ENCODE measurements at places on chromosomes 1 and 21.

DNA sequence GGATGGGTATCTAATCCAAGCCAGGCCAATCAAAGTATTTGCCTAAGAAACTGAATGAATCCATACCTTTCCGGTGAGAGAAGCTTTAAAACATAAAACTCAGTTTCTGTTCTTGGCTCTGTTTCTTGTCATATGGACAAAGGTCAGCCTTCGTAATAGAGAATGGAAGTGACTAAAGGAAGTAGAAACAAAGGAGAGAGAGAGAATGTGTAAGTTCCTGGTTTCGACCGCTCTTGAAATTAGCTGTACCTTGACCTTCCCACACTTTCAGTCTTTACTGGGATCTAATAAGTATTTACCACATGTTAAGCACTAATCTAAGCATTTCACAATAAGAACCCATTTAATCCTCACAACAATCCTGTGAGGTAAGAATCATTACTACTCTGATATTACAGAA lies 19.6 kb upstream of the CLCA4 start:
- no peak for DNase-seq

GRCh38 chr1:59404796-59405195 lies 107.9 kb downstream of the FGGY start:
- no peak for DNase-seq

DNA sequence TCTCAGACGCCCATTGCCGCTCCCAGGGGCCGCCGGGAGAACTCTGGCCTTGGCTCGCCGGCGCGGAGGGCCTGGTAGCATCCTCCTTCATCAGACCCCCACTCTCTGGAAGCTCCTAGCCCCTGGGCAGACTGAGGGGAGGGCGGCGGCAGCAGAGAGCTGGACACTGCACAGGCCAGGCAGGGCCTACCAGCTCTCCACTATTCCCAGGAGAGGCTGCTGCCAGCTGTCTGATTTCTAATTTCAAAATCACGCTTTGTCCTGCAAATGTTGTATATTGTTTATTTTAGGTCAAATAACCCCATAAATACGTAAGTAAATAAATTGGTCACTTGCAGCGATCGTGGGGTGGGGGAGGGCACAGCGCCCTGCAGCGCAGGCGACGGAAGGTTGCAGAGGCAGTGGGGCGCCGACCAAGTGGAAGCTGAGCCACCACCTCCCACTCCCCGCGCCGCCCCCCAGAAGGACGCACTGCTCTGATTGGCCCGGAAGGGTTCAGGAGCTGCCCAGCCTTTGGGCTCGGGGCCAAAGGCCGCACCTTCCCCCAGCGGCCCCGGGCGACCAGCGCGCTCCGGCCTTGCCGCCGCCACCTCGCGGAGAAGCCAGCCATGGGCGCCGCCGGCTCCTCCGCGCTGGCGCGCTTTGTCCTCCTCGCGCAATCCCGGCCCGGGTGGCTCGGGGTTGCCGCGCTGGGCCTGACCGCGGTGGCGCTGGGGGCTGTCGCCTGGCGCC lies at the start of gene MTARC1:
Gene MTARC1 (plus strand): TSS at position 577 of the 732 bp plus-strand sequence. CDS start 32 bp downstream, at position 609.
- no peak for DNase-seq

DNA sequence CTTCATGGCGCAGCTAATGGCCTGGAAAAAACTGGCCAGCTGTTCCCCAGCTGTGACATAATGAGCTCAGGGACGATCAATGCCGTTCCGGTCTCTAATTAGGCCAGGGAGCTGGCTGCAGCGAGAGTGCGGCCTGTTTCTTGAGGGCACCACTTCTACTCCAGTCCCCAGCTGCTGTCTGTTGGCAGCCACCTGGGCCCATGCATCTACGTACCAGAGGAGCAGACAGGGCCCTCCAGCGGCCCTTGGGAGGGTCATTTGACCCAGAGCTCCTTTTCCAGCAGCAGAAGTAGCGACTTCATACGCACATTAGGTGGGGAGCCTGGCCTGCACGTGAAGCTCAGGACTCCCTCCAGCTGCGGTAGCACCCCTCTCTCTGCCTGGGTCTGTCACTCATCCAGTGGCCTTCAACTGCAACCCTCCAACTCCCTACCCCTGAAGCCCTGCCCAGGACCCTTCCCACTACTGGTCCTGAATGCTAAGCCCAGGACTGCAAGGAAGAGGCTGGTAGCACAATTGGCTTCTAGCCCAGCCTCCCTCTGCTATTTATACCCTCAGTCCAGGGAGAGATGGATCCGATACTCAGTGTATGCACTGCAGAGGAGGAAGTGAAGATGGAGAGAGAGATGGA lies 9.1 kb upstream of the GPR61 start:
- no peak for DNase-seq

DNA sequence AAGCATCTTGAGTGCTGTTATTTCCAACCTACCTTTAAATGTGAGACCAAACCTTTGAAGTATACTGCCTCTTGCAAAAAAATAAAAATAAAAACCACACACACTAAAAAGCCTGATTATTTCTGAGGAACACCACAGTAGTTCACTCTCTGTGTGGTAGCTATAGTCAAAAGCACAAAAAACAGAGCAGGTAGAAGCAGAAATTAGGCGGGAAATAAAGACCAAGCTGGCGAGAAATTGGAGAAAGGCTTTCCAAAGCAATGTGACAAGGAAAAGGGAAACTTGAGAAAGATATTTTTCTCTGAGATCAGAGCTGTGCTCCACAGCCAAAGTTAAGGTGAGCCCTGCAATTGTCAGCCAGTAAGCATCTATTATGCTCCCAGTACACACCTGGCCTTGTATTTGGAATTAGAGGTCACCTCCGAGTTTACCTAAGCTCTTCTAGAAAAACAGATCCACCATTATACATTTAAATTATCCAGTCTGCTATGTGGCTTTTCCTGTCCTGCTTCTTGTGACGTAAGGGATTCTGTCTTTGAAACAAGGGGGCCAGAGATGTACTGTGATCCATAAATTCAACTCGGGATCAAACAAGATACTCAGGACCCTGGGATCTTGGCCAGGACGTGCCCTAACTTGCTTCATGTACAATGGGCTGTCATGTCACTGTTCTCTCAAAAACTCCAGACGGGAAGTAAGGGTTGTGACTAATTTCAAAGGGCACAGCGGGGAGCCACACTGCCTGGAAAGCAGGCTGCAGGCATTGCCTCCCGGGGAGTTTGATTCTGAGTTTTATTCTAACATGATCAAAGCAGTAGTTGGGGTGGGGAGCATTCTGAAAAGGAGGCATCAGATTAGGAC lies 39.8 kb upstream of the RAB4A start:
- no peak for DNase-seq

- no peak for DNase-seq
Measured at GRCh38 chr1:162003061-162003829, 20.4 kb downstream of the OLFML2B start.

GRCh38 chr1:64536836-64537490 lies 67.0 kb downstream of the CACHD1 start:
- no peak for DNase-seq

DNA sequence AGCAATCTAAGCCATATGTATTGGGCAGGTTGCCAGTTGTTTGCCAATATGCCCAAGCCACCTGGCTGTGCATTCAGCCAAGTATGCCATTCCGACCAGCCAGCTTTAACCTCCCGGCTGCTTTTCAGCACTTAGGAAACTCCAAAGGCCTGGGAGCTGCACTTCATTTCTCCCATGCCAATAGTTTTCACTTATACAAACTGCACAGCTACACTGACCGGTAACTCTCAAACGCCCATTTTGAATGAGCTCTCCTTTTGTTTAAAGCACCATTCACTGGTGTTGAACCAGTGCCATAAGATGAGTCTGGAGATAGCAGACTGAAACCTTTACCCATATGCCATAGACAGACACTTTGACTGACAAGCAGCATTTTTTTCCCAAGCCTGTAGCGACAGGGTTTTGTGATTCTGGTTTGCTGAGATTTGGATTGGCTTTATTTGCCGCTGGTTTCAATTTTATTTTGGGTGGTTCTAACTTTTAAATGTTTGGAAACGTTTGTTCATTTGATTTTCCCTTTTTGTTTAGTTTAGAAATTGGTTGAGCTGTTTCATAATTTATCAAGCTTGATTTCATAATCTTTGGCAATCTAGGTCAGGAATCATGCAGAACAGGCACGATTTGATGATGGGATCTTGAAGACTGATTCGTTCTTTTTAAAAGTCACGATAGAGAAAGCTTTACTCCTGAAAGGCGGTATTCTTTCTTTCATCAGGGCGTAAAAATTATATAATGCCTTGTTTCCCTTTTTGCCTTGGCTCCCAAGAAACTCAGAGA lies 144.6 kb downstream of the NFIA start:
- no peak for DNase-seq

DNA sequence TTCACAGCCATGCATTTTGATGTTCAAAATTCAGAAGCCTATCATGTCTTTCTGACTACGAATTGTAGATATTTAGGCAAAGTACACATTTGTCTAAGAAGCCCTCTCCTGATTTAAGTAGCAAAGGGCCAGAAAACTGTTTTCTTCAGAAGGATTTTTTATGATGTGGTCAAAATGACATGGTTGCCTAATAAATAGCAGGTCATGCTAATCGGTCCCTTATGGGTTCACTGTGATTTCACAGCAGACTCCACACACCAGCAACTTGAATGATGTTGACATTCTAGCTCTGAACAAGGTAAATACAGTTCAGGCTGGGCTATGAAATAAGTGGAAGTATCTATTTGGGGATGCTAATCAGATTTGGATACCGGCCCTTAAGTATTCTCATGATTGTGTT lies 178.7 kb upstream of the DPYD start:
- no peak for DNase-seq

- DNase-seq, result no peak
Measured at GRCh38 chr1:234495231-234495990, 16.4 kb upstream of the TARBP1 start.

DNA sequence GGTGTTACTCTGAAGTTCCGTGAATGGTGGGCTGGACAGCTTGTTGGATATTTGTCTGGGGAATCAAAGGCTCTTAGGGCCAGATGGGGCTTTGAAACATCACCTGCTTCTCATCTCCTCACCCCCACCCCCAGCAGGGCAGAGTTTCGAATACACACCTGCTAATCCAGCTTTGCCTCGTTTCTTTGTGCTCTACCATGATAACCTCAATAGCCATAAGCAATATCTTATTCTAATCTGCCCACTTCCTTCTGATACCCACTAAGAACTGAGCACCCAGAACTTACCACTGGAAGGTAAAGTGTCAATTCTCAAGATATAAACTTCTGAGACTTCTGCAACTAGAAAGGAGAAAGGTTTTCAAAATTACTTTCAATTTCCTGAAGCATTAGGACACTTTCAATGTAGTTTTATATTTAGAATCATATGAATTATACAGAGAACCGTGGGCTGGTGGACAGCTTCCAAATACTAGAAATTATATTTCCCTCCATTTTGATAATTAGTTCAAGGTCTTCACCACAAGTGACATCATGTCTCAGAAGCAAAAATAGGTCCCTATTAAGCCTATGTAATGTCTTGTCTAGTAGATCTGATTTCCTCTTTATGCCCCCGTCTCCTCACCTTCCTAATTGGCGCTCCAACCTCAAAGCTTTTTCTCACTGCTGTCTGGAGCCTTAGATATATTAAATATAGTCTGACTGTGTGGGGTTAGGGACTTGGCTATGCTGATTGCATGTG lies 64.4 kb upstream of the NEK2 start:
- DNase-seq, result no peak

GRCh38 chr1:20401405-20402010 lies 84.5 kb downstream of the CAMK2N1 start:
- DNase-seq, result no peak

DNA sequence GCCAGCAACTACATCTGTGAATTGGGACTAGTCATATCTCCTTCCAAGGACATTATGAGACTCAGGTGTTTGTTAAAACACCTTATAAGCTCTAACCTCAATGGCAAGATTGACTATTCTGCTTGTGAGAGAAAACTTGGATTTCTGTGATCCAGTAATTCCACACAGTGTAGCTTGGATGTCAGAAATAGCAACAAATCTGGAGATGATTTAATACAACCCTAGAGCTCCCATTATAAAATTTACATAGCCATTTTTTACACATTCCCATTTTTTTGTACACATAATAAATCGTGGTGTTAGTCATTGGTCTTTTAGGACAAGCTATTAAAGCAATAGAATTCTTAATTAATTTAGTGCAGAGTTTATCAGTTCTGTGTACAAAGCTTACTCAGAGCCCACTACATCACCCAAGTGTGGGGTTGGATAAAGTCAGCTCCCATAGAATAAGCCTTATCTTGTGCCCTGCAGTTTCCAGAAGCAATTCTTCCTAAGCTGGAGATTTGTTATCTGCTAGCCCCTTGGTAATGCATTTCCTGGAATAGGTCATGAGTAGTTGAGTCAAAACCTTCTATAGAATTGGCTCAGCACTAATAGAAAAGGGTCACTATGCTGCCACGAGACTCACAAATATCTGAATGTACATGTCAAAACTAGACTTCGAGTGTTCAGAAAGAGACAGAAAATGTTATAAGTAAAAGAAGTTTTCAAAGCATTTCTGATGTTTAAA lies 434.0 kb upstream of the RUNX1 start:
- DNase-seq, result no peak

DNA sequence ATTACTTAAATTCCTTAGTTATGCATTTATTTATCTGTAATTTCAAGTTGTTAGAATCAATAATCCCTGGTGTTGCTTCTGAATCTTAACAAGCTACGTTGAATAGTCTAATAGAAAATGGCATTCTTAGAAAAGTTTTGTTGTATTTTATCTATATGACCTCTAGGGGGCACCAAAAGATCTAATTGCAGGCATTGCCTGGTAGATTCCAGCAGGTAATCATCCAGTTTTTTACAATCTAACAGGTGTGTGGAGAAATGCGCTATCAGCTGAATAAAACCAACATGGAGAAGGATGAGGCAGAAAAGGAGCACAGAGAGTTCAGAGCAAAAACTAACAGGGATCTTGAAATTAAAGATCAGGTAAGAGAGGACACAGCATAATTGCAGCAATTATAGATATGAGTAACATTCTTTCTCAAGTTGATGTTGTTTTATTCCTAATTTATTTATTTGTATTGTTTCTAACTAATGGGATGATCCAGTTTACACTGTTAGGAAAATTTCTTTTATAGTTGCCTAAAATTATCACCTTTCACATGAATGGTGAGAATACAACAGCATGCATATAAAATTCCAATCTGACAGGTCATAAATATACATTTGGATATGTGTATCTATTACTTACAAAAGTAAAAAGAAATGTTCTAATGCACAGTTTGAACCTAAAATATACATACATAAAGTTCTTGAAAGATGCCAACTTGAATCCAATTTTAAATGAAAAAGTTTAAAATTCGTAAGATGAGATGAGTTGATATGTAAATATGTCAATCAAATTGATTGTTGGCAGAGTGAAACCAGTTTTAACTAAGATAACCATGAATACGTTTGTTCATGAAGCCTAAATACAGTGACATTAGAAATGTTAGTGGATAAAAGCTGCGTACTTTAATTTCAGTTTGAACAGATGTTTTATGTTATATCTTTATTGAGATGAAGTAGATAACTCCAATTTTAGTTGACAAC lies 88.4 kb downstream of the SDCCAG8 start:
- peak; percentile 7 for DNase-seq

GRCh38 chr1:210311726-210312493 lies 16.8 kb upstream of the HHAT start:
- DNase-seq, result no peak

DNA sequence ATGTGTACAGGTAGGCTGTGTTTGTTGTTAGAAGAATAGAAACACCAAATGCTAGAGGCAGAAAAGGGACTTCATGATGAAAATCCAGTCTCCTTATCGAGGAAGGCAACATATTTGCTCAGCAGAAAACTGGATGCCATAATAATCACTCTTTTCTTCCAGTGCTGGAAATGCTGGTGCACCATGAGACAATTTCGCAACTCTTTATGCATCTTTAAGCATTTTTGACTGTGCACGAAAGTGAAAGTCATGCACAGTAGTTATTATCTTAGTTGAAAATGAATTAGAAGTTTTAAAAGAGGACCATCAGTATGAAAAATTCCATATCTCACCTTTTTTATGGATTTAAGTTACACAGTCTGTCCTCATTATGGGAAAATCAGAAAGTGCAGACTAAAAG lies 29.1 kb downstream of the SMYD2 start:
- no peak for DNase-seq

Measured in CMK (cell line).